ENCODE measurements at places on chromosomes 16 and 17.
A peak's percentile ranks its signal among the peaks of the same experiment; 100 is the strongest.

- peak; percentile 46 for DNase-seq
Measured at GRCh38 chr16:57000271-57001025, 11.1 kb downstream of the NLRC5 start.

GRCh38 chr17:64531955-64532371, 25.2 kb downstream of the CEP95 start:
- DNase-seq = no peak

- DNase-seq = no peak
Measured at GRCh38 chr16:59635674-59636073, 901.6 kb upstream of the GOT2 start.

DNA sequence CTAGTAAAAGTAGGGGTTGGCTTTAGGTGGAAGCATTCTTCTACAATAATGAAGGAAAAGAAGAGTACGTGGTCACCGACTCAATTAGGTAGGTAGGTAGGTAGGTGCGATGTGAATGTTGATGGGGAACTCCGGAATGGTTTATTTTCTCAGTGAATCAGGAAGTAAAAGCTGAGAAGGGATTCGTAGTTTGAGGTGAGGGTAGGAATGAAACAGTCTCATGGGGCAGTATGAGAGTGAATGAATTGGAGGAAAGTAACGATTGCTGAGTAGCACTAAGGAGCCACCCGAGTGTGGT, 13.9 kb downstream of the PER1 start:
- DNase-seq = no peak

DNA sequence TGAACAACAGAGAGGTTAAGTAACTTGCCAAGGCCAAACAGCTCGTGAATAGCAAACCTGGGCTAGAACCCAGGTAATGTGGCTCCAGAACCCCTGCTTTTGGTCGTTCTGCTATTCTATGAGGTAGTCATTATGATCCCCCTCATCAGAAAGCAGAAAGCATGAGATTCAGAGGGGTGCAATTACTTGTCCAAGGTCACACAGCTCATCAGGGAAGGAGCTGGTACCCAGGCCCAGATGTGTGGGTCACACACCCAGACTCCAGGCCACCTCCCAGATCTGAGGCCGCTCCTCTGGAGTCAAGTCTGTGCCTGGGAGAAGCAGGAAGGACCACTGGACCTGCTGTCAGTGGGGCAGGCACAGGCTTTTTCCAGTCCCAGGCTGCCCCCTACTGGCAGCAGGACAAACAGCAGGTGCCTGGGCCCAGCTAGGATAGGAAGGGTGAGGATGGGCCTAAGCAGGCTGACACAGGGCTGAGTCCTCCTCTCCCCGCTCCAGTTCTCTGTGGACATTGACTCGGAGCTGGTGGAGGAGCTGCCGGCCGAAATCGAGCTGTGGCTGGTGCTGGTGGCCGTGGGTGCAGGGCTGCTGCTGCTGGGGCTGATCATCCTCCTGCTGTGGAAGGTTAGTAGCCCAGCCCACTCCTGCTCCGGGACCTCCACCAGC, 7.8 kb upstream of the PDK2 start:
- peak; percentile 62 for DNase-seq

- DNase-seq = no peak
Measured at GRCh38 chr16:24838554-24839266, 7.1 kb upstream of the SLC5A11 start.

- no peak for DNase-seq
Measured at GRCh38 chr17:64694207-64694606, 32.1 kb upstream of the SMURF2 start.

DNA sequence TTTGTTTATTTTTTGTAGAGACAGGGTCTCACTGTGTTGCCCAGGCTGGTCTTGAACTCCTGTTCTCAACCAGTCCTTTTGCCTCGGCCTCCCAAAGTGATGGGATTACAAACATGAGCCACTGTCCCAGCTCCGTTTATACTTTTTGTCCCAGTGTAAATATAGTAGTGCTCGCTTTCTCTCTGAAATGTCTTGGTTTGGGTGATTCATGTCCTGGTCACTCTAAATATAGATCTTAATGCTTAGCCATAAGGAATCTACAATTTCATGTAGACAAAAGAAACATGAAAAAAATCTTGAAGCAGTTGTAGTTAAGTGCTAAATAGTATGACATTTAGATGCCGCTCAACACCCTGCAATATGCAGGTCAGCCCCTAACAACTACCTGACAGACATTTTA, 126.9 kb downstream of the KATNIP start:
- no peak for DNase-seq

DNA sequence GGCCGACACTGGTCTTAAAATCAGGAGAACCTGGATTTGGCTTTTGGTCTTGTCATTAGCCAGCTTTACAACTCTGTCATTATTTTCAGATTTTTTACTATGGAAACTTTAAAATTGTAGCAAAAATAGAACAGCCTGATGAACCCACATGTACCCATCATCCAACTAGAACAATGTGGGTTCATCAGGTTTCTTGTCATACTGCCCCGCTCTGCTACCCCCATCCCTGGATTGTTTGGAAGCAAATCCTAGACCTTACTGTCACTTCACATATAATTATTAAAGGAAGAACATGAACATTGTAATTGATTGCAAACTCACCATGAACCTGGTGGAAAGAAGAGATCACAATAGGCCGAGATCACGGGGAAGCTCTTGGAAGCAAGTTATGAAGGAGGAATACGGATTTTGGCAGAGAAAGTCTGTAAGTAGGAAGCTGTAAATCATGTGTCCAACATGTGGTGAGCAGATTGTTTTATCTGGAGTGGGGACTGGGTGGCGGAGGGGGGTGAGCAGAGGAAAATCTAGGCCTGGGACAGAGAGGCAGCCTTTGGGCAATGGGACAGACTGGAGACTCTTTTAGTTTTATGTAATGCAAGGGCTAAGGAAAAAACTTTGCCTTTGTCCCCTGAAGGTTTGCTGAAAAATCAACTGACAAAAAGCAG, 67.0 kb downstream of the PITPNC1 start:
- DNase-seq = no peak

GRCh38 chr17:51298508-51299371, 38.4 kb downstream of the UTP18 start:
- no peak for DNase-seq

GRCh38 chr16:88988980-88989811, 12.2 kb upstream of the CBFA2T3 start:
- DNase-seq = no peak

DNA sequence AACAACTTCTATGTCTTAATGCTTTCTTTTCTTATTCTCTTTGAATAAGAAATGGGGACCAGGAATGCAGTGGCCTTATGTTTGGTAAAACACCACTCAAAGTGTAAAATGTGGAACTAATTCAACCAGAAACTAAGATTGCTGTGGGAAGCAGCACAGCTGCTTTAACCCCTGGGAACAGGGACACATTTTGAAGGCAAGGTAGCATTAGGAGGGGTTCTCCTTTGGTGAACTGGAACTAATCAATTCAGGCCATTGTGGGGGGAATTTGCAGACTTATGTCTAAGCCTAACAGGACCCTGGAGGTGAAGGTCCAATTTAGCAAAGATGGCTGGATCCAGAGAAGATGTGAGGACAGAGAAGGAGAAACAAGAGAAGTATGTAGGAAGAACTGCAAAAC, 256.1 kb downstream of the ZFHX3 start:
- no peak for DNase-seq

GRCh38 chr17:1608676-1609075, 20.0 kb downstream of the SLC43A2 start:
- no peak for DNase-seq

DNA sequence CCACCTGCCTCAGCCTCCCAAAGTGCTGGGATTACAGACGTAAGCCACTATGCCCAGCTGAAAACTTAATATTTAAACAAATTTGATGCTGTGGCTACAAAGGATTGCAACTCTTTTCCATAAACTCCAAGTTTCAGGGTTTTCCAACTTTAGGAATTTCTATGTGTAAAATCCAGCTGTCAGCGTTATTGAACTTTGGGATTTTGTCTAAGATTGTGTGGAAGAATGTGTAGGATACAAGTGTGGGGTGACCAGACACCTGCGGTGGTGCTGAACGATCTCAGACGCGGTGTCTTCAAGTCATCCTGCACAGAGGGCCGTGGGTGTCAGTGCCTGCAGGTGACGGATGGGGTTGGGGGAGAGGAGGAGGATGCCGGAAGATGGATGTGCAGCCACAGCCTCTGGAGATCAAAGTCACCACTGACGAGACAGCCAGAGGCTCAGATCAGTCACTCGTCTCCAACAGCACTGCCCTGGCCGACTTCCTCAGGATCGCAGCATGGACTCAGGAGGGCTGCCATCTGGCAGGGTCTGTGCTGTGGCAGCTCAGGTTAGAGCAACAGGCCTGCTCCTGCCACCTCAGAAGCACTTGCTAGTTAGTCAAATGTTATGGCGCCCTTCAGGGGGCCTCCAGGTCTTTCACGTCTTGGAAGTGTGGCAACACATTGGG, 13.0 kb downstream of the ACSF3 start:
- DNase-seq = no peak

DNA sequence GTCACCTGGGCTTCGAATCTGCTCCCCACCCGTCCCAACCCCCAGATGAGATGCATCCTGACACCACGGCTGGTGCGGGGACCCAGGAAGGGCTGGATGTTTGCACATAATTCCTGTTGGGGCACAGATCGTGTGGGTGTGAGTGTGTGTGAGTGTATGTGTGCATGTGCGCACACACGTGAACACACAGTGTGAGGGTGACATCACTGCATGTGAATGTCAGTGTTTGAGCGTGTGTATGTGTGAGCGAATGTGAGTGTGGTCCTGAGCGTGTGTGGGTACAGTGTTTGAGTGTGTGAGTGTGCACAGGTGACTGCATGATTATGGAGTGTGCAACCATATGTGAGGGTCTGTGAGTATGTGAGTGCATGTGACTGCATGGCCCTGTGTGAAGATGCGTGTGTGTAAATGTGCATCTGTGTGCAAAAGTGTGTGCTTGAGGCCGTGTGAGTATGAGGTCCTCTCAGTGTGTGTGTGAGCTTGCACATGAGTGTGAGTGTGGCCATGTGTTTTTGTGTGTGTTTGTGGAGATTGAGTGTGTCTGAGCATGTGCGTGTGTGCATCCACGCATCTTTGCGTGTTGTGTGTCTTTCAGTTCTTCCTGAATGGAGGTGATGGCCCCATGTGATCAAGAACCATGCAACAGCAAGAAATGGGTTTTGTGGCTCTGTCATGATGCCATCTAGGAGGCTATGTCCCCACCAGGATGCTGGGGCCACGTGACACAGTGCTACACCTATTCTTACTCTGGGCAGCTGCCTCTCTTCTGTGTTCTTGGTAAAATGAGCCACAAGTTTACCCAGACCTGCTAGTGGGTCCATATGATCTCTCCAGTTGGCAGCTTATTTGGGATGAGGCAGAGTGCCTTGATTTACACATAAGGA, 70.5 kb upstream of the GCSH start:
- no peak for DNase-seq

DNA sequence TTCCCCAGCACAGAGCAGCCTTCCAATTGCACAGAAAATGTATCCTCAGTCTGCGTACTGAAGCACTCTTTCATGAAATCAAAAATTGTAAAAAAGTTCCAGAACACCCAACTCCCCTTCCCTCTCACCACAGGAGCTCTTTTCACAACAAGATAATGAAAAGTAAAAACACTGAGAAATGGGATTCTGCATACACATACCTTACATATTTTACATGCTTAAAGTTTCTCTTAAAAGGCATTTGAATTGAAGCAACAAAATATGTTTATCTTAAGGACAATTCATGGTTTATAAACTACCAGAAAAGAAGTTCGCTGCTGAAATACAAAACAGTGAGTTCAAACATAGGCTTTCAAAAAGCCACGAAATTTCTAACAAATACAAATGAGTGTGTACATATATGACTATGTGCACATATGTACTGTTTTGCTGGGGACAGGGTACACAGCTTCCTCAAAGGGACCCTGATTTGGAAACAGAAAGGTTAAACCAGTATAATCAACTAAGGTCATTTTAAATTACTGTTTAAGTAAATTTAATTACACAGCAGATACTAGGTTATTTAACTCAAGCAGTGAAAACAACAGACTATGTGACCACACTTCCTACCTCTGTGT, 33.8 kb downstream of the COG1 start:
- no peak for DNase-seq

DNA sequence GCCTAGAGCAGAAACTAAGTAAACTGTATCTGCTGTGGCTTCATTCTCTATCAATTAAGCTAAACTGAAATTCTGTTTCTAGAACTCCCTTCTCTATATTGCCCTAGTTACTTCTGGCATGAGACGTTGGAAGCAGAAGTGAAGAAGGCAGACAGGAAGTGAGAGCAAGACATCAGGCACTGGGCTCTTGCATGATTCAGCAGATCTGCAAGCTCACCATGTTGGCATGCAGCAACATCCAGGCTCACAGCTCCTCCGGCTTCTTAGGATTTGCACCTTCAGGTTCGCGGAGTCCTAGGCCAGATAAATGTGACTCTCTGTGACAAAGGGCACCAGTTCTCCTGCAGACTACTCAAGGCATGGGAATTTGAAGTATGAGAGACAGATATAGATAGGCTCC, 148.3 kb downstream of the CDH8 start:
- DNase-seq = no peak

DNA sequence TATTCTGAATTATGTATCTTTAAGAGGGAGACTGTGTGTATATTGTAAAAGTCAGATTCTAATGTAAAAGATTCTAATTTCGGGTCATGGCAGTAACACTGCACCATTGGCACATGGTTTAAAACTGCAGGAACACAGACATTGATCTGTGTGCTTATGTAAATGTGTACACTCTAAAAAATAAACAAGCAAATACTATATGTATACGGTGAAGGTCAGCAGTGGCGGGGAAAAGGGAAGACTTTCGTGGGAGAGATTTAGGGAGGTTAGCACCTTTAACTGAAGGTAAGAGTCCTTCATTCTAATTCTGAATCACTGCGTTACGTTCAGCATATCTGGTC, 157.8 kb upstream of the FAM20A start:
- no peak for DNase-seq

All from activated T-helper 9 cell treated with anti-CD3 and anti-CD28 coated beads, Interleukin-2, amount 50 U/mL, for 16 hours (primary cell).